ENCODE measurements at places on chromosomes 2 and 18.

DNA sequence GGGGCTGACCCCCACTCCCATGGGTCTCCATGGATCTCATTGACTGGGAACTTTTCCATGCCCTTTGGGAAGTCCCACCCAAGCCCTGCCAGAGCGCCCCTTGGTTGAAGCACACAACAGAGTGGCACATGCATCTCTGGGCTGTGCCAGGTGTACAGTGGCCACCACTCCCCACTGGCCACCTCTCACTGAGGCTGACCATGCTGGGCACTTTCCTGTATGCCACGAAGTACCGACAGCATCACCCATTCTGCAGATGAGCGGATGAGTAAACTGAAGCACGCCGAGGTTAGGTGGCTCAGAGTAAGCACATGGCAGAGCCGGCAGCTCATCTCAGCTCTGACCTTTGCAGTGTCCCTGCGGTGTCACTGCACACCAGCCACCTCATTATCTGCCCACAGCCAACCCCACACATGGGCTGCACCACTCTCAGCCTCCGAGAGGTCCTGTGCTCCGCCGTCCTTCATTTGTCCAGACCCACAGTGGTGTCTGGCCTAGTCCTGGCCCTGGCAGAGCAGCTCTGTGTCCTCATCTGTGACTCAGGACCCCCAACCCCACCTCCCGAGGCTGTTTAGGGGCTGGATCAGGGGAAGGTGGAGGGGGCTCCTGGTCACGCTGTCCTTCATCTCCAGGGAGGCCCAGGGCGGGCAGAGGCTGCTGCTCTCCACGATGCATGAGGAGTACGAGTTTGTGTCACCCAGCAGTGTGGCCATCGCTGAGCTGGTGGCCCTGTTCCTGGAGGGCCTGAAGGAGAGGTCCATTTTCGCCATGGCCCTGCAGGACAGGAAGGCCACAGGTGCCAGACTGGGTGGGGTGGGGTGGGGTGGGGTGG is 18.0 kb upstream of the GPR17 start:
- DNase-seq: no peak

DNA sequence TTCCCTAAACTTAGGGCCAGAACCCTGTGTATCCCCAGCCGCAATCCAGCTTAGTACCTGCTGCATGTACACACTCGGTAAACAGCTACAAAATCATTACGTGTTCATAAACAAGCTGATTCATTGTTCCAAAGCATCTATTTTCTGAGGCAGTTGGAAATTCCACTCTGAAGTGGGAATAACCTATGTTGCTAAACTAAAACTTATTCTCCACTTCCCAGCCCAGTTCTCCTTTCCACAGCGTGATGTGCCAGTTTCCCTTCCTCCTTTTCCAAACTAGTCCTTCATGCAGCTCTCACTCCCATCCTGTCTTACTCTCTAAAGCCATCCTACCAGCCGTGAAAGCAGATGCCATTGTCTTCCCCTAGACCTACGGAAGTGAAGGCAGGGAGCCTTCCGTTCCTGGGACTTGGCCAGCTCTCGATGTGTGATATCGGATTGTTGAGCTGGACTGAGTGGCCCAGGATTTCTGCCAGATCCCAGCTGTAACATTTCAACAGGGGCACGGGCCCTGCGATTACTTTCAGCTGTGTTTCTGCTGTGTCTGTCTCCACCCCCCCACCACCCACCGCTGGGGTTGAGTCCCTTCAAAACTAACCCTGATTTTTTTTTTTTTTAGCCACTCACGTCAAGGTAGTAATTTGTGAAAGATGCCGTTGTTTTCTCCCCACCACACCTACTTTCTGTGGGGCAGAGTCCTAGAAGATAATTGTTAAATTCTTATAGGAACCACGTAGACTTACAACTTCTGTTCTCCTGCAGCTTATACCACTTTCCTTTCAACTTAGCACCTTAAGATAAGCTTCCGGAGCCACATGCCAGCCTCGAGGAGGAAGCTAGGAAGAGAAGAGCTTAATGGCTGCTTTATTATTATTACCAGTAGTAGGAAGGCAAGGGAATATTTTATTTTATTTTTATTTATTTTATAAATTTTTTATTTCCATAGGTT is 100.9 kb downstream of the CRIM1 start:
- DNase-seq: no peak

- peak; percentile 32 for DNase-seq
Observed at GRCh38 chr2:12507295-12507694, 209.4 kb upstream of the TRIB2 start.

- no peak for DNase-seq
Observed at GRCh38 chr2:191289049-191289448, 43.8 kb downstream of the MYO1B start.

GRCh38 chr2:203623096-203623495 is 83.3 kb upstream of the CD28 start:
- DNase-seq: no peak

DNA sequence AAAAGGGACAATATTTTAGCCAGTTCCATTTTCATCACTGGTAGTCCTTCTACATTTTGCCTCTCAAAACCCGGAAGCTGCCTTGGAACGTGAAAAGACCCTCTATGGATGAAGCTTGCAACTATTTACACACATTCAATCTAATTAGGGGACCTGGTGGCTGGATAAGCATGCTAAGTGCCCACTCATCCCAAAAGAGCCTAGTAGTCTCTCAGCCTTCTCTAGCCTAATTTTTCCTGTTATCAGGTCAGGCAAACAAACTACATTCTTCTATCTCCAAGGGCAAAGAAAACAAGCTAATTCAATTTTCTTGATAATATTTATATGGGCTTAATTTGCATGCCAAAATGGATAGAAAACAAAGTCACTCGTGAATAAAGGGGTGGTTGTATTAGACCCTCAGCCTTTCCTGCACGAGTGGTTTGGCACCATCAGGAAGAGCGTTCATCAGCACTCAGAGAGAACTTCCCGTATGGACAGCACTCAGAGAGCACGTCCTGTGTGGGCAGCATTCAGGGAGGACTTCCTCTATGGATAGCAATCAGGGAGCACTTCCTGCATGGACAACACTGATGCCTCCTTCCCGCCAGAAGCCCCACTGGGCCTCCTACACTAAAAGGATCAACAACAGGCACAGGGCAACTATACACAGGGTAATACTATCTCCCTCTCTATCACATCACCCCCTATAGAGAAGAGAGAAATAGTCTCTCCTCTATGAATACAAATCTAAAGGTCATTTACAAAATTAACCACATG is 122.2 kb downstream of the RBMS1 start:
- peak; percentile 19 for DNase-seq

DNA sequence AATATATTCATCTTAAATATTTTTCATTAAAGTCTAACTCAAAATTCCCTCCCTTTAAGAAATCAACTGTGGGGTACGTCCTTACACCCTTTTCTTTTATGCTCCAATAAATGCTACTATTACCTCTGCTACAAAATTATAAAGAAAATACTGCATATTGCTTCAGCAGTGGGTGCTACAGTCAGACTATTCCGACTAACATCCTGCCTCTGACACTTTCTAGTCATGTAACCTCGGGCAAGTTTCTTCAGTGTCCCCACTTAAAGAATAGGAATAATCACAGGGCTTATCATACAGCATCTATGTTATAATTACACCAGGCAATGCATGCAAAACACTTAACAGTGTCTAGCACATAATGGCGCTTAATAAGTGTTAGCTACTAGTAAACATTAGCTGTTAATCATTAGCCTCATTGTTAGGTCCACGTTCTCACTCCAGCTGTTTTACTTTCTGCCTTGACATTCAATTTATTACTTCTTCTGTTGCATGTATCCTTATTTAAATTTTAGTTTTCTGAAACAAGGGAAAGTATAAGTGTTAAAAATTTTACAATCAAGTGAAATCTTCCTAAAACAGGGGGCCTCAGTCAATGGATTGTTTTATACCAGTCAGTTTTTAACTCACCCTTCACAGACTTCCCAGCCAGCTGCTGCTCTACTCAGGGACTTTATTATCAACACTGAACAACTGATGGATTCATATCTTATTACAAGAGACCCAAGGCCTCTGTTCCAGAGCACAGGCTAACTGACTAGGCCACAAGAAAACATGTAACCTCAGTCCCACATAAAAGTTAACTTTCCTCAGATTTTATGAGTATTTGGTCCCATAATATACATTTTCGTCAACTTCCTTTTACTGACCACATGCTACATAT is 54.0 kb downstream of the CLASP1 start:
- peak; percentile 55 for DNase-seq

GRCh38 chr2:6966446-6966940 is 49.3 kb downstream of the RNF144A start:
- no peak for DNase-seq

GRCh38 chr2:174901075-174901474 is 104.1 kb downstream of the CHN1 start:
- no peak for DNase-seq

DNA sequence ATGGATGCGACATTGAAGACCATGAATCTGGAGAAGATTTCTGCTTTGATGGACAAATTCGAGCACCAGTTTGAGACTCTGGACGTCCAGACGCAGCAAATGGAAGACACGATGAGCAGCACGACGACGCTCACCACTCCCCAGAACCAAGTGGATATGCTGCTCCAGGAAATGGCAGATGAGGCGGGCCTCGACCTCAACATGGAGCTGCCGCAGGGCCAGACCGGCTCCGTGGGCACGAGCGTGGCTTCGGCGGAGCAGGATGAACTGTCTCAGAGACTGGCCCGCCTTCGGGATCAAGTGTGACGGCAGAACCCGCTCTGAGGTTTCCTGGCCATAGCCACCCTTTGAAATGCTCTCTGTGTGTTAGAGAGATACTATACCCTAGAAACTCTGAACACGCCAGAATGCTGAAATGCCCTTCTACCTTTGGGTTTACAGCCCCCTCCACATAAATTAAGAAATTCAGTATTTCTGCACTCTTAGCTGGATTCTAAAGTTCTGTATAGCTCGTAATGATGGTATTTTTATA is 659 bp downstream of the CHMP1B start:
- DNase-seq: peak; percentile 55

DNA sequence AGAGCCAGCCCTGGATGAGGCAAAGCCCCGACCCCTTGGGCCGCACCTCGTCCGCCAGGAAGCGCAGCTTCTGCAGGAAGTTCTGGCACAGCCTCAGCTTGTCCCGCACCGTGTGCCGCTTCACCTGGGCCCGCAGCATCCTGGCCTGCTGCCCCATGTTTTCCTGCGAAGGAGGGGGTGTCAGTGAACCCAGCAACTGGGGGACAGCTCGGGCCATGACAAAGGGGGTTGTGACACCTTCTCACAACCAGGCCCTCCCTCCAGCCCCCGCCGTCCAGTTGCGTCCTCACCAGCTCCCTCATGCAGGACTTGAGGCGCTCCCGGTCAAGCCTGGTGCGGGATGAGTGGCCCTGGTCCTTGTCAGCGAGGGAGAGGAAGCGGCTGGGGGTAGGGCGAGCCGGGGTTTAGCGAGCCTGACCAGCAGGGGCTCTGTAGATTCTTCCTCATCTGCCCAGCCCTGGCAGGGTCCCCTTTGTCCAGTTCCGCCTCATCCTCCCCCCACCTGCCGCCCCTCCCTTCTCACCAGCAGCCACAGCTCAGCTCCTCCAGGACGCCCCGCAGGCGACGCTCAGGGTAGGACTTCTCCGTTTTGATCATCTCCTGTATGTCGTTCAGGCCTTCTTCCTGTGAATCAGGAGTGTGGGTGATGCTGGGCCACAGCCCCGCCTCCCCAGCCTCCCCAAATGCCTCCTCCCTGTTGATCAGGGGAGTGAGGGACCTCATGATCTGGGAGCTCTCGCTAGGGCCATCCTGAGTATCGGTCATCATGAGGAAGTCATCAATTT is 606 bp downstream of the OTOF start:
- no peak for DNase-seq

- DNase-seq: no peak
Observed at GRCh38 chr18:7584646-7585275, 17.6 kb downstream of the PTPRM start.

DNA sequence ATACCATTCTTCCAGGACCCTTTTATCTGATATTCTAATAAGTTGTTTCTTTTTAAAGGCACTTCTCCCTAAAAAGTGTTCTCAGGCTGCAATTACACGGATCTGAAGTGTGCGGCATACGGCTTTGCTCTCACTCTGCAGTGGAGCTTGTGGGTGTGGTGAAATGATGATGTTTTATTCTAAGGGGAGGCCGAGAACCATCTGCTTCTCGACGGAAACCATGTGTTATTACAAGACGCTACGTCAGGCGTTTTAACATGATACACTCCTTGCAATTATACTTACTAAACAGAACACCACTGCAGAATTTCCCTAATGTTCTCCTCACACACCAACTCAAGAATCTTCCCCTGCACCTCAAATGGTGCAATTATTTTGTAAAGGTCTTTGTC is 34.9 kb upstream of the CTDP1 start:
- no peak for DNase-seq

DNA sequence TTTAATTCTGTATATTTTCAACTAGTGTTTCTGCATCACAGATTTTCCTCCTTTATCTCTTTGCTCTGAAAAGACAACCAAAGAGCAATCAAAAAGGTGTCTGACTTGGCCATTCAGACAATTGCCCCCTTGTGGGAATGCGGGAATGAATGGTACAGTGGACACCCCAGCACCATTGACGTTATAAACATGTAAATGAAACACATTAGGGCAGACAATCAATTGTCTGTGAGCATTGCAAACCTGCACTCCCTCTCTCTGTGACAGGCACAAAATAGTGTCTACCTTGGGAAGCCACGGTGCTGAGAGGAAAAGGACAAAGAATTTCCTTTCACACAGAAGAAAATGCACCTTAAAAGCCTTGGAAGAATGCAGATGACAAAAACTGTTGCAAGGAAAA is 8.0 kb downstream of the ZEB2 start:
- no peak for DNase-seq

DNA sequence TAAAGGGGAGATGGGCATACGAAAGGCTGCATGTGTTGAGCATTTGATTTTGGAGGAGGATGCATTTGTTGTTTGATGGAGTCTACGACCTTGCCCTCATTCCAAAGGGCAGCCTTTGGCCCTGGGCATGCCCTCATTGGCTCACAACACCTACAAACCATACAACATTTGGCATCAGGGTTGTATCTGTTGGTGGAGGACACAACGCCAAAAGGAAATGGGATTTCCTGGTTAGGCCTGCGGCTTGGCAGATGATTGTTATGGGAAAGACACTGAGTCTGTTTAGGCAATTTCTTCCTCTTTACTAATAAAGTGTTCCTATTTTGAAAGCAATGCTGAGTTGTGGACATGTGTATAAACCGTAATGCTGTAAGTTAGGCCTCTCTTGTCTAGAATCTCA is 246.9 kb downstream of the LDLRAD4 start:
- DNase-seq: no peak

- DNase-seq: no peak
Observed at GRCh38 chr2:85061896-85062295, 71.3 kb upstream of the TCF7L1 start.

DNA sequence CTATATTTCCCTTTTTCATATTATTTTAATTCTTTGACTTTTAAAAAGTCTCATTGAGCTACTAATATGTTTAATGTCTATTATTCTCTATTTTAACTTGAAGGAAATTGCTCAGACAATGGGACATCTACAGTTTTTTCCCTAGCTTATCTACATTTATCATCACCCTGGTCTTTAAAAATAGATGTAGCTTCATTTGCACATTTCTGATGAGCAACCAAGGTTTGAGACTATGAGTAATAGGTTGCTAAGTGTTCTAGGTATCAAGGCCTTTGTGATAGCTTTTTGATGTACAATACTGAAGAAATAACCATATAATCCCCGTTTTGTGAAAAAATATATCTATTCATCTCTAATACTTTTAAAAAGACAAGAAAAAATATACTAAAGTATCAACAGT is 47.0 kb downstream of the STAT4 start:
- no peak for DNase-seq

All from hematopoietic multipotent progenitor cell treated with erythropoietin and hydrocortisone succinate and interleukin-3 and kit ligand, for 8 days (in vitro differentiated cells).